Tibial nerve (tissue), 4 donors: ENCODE measurements at places on chromosomes 7 and 10. TPM values are rescaled to one million over a fixed set of nuclear protein-coding genes. Genes with fewer than 3 reads are reported as not detected.

VIPR2 gene
- total RNA-seq, result 0.22 TPM

CD36 gene
- 261 TPM for total RNA-seq

- DNase-seq, result no peak
Measured at GRCh38 chr7:130020434-130020833, 30.7 kb downstream of the ZC3HC1 start.

TRA2A gene
- 46.3 TPM for total RNA-seq

DNA sequence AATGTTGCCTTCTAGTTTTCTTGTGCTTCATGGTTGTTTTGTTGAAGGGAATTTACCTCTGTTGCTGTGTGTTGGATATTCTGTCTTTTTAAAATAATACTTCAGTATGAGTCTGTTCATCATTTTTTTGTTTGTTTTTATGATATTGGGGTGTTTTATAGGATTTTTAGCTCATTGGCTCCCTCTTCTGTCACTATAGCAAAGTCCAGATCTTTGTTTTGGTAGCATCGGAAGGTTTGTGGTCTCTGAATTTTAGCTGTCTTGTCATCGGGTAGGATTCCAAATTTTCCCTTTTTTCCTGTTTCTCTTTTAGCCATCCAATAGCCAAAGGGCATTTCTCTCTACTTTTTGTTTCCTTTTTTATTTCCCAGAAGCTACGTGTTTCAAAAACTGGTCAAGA lies 91.4 kb downstream of the EXOC4 start:
- DNase-seq, result no peak
